Fibroblast of villous mesenchyme (primary cell): ENCODE measurements at places on chromosomes 2 and 18.
A peak's percentile ranks its signal among the peaks of the same experiment; 100 is the strongest.

DNA sequence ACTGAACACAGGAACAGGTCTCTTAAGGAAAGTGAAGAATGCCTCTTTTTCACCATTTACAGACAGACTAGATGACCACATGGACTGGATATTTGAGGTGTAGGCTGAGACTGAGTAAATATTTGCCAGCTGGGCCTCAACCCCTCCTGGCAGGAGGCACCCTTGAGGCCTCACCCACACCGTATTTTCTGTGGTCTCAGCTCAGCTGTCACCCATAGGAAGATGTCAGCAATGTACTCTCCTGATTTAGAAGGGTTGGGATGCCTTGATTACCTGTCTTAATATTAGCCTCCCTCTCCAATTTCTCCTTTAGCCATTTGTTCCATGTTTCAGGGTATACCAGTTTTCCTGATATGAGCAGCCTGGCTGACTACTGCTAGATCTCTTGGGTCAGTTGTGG is 20.3 kb downstream of the ADCYAP1 start:
- DNase-seq = no peak

- DNase-seq = no peak
These were observed 20.6 kb downstream of the CEP192 start for GRCh38 chr18:13011719-13012118.

- no peak for DNase-seq
These were observed 71.7 kb downstream of the LIMS1 start for GRCh38 chr2:108605947-108606346.

DNA sequence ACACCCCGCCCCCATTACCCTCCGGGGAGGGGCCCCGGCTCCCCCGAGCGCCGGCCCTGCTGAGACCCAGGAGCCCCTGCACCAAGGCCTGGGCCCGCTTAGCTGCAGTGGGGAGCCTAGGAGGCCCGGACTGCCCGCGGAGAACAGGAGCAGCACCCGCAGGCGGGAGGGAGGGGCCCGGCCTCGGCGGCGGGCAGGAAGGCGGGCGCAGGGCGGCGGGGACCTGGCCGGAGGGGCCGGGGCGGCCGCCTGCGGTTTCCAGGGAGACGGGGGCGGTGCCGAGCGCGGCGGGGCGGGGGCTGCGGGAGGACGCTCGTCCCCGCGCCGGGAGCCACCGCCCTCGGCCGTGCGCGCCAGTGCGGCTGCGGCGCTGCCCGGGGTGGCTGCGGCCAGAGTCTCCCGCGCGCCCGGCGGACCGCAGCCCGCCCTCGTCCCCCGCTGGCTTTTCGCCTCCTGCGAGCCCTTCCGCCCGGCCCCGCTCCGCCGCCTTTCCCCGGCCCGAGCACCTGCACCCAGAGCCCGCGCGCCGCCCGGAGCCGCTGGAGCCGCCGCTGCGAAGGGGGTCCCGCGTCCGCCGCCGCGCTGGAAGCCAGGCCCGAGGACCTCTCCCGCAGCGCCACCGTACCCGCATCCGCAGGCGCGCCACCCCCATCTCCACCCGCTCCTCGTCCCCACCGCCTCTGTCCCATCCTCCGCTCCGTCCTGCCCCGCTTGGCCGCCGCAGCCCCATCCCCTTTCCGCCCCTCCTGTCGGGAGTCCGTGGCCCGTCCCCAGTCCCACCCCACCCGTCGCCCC is 17.2 kb downstream of the GPC1 start:
- peak; percentile 65 for DNase-seq

GRCh38 chr2:158391876-158392275 is 64.7 kb downstream of the CCDC148 start:
- peak; percentile 4 for DNase-seq

- no peak for DNase-seq
These were observed 66.4 kb upstream of the MSH2 start for GRCh38 chr2:47336259-47337238.

DNA sequence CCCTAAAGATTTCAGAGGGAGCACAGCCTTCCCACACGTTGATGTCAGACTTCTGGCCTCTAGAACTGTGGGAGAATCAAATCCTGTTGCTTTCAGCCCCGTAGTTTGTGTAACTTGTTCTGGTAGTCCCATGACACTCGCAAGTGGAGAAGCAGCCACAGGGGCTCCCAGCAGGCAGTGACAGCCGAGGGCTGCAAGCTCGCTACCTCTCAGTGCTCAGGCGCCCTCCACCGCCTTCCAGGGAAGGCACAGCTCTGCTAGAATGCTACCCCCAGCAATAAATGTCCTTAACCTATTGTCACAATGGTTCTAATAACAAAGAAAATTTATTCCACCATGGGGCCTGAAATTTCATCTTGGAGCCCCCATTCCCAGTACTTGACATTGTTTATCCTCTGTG is 143.1 kb upstream of the ZNF236 start:
- no peak for DNase-seq

DNA sequence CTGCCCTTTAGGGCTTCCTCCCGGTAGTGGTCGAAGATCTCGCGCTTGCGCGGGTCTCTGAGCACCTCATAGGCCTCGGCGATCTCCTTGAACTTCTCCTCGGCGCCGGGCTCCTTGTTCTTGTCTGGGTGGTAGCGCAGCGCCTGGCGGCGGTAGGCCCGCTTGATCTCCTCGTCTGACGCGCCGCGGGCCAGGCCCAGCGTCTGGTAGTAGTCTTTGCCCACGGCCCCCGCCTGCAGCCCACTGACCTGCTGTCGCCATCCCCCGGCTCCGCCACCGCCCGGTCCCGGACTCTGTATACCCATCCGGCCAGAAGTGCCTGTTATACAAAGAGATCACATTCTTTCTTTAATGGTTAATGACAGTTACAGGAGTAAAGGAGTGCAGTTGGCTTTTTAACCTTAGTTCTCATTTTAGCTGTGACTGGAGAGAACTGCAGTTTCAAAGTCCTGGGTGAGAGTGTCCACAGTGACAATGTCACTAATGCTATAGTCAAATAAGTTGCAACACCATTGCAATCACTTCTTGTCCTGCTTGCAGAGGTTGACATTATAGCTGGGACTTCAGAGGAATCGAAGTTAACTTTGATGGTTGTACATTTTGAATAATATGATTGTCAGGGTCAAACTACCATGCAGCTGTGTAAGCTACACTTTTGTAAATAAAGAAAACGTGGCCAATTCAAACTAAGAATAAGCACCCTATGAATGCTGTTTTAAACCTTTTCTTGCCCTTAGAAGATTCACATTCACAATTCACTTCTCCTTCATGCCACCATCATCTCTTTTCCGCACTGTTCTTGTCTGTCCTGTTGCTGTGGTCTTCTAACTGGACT is 35.3 kb upstream of the CAVIN2 start:
- no peak for DNase-seq

DNA sequence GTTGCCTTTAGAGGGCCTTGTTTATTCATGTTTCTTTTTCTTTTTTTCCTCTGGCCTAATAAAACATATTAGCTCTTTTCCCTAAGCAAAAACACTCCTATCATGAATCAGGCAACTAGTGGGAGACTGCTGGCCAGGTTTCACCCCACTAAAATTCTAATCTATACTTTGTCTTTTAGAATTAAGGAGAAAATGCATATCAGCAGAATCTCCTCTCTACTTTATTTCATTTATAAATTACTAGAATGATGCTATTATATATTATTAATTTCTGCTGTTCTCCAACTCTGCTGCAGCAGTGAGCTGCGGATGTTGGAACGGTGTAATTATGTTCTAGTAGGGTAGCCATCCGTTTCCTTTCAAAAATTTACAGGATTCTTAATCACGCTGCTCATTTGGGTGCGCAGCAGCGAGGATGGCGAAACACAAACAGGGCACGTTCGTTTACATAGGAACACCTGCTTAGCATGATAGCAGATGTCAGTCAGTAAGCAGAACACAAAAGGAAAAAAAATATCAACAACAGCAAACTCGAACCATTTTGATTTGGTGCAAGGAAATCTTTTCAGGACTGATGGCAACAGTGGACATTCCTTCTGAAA is 30.5 kb downstream of the ZEB2 start:
- DNase-seq = no peak

- DNase-seq = no peak
These were observed 179.7 kb downstream of the GBX2 start for GRCh38 chr2:235988271-235989015.

DNA sequence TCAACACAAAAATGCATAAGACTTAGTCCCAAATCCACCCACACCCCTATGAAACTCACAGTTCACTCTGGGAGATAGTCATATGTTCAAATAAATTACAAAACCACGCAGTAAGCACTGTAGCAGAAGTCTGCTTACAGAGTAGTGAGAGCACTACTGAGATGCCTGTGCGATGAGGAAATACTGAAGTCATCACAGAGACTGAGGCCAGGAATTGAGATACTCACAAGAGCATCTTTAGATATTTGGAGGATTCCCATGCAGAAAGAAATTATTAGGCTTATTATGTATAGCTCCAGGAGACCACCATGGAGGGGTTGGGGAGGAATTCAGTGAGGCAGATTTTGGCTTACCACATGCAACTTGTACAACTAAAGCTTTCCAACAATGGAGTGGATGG is 82.3 kb downstream of the ANTXR1 start:
- DNase-seq = peak; percentile 82

DNA sequence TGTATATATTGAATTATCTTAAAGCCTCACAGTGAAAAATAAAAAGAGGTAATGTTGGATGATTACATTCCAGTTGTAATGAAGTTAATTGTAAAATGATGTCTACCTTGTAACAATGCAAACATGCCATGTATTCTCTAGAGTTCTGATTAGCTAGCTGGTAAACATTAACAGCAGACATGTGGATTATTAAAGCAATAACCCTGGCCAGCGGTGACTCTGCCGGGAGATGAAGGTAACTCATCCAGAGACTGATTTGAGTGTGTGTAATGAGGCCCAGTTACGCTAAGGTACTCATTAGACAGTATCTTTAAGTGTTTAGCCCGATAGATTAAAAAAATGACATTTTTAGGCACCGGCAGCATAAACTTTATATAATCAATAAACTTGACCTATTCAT is 79.6 kb upstream of the REV1 start:
- DNase-seq = no peak

GRCh38 chr2:28352104-28352503 is 40.6 kb upstream of the FOSL2 start:
- peak; percentile 91 for DNase-seq

GRCh38 chr18:77059294-77059916 is 73.2 kb downstream of the MBP start:
- DNase-seq = peak; percentile 77

DNA sequence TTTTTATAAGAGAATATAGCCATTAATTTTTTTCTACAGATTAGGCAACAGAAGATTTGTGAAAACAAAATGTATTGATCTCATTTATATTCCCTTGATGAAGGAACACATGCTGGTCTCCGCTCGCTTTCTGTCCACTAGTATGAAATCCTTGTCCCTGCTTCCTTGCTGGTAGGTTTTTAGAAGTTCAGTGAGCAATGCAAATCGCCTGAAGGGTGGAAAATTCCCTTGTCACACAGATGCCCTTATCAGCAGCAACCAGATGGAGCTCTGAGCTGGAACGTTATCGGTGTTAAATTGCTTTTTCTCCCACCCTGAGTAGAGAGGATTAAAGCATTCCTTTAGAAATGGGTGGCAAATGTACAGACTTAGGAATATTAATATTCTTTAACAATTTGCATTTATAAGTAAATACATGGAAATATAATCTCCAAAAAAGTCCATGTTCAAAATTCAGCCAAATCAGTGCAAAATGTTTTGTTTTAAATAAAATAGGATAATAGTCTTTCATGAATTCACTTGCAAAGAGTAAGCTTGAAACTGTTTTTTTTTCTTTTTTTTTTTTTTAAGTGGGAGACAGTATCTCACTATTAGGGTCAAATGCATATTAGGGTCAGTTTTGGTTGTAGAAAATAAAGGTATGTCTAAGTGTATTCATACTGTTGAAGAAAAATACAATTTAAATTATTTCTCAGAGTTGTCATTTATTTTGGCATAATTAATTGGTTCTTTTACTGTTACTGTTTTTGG is 164.0 kb upstream of the MYO3B start:
- peak; percentile 53 for DNase-seq

DNA sequence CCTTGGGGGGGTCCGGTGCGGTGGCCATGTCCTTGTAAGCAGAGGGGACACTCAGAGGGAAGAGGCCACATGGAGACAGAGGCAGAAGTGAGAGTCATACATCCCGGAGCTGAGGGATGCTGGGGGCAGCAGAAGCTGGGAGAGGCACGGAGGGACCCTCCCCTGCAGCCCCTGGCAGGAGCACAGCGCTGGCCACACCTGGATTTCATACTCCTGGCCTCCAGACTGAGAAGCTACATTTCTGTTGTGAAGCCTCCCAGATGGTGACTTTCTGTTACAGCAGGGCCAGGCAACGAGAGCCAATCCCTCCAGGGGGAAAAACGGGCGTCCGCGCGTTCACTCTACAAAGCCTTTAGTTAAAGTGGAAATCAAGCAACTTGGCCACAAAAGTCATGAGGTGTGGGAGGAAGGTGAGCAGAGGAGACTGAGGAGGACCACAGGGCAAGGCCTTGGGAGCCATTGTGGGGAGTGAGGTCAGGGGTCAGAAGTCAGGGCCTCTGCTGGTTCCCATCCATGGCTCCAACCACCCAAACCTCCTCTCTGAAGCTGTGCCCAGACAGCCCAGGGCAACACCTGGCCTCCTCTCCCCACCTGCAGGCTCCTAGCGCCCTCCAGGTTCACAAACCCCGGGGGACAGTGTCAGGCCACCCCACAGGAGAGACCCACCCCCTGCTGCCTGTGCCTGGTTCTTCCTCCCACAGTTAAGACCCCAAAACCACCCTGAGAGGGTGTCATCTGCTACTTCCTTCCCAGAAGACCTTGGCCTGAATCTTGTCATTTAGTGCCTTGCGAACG is 4.5 kb upstream of the MBP start:
- no peak for DNase-seq

GRCh38 chr2:157155992-157156391 is 101.5 kb upstream of the GALNT5 start:
- peak; percentile 8 for DNase-seq

DNA sequence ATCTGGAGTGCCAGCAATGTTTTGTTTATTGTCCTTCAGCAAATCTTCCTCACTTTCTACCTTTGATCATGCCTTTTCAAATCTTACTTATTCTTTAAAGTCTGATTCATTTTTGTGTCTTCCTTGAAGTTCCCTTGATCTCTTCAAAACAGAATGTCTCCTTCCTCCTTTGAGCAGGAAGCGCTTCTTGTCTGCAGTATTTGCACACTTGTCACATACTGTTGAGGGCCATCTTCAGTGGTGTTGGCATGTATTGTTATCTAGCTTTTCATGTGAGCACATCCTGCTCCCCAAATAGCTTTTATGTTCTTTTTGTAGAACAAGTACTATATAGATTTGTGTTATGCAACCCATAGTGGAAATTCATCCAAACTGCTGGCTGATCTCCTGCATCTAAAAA is 5.9 kb upstream of the CERS6 start:
- no peak for DNase-seq

DNA sequence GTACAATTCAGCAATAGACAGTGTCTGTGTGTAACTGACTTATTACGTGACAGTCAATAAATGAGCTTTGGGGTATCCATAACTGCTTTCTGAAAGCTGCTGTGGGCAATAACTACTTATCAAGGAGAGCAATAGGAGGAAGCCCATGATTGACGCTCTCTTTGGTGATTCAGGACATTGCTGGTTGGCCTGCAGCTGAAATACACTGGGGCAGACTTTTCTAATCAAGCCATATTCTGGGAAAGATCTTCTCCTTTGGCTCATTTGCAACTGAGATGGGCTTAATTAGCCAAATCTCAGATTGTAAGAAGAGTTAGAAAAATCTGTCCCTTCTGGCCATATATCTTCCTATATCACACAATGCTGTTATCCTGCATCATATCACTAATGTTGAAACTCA is 24.0 kb upstream of the CCBE1 start:
- DNase-seq = no peak

- peak; percentile 57 for DNase-seq
These were observed 130.8 kb upstream of the NT5C1B start for GRCh38 chr2:18719978-18720775.

GRCh38 chr2:70789304-70790135 is 923 bp downstream of the FIGLA start:
- peak; percentile 42 for DNase-seq

GRCh38 chr2:191783416-191783815 is 63.5 kb downstream of the CAVIN2 start:
- no peak for DNase-seq
